ENCODE measurements at places on chromosomes 2 and 18.

DNA sequence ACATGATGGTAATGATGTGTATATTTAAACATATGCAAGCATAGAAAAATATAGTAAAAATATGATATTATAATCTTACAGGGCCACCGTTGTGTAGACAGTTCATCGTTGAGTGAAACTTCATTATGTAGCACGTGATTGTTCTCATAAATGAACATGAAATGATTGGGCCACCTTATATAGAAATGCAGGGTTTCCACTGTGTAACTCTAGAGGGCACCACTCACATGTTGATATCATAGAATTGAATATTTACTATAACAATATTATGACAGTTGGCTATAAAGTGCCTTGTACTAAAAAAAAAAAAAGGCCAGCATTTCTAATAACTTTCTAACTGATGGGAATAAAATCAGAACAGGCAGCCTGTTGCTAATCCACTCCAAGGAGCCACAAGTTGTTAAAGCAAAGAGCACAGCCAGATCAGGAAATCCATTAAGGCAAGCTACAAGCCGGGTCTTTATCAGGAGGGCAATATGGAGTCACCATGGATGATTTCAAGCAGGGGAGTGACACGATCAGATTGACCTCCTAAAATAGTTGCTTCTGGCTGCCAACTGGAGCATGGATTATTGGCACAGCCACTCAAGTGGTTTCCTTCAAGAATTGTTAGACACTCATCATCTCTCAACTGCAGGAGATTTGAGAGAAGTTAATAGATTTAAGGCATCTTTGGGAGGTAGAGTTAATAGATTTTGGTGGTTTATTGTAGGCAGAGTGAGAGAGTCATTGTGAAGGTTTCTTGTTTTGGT, 16.7 kb downstream of the IL1F10 start:
- peak; percentile 14 for DNase-seq

GRCh38 chr2:134401789-134402188, 147.9 kb downstream of the MGAT5 start:
- no peak for DNase-seq

GRCh38 chr2:208827109-208827508, 420.5 kb downstream of the PTH2R start:
- DNase-seq, result no peak

- DNase-seq, result peak; percentile 39
These were observed 26.3 kb downstream of the IRS1 start for GRCh38 chr2:226773291-226773690.

DNA sequence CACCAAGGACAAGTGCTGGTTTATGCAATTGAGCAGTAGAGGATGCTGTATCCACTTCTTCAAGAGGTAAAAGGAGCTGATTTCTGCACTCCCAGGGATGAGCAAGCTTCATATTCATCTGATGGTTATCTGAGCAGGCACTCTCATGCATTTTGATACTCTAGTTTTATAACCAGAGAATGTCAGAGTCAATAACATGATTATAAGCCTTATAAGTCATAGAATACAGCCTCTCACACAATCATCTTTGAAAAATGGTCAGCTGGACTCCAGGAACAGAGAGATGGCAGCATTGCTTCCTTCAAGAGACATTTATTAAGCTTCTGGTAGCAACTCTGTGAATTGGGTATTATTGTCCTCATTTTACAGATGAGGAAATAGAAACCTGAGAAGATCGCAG, 167.1 kb downstream of the SLC8A1 start:
- no peak for DNase-seq

DNA sequence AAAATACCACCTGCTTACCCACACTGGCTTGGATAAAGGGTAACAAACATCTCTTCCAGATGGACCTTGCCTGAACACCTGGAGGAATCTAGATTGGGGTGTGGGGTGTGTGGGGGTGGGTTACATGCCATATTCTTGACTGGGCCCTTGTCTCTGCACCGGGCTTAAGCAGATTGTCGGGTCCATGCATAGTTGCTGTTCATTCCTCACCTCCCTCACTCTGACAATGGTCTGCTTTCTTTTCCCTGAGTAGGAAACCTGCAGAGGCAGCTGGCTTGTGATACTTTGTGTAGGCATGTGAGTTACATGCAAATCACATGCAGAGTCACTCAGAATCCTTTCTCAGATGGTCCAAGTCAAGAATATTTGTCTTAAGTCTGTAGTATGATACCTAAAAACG, 112.8 kb upstream of the GLS start:
- no peak for DNase-seq

DNA sequence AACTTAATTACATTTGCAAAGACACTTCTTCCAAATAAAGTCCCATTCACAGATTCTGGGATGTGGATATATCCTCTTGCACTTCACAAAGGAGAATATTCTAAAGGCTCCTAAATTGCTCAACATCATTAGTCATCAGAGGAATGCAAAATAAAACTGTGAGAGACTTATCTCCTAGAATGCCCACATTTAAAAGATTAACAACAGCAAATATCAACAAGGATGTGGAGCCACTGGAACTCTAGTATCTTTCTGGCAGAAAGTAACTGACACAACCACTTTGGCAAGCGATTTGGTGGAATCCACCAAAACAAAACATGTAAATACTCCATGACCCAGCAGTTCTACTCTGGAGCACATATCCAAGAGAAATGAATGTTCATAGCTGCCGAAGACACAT, 4.6 kb downstream of the NEU2 start:
- DNase-seq, result no peak

DNA sequence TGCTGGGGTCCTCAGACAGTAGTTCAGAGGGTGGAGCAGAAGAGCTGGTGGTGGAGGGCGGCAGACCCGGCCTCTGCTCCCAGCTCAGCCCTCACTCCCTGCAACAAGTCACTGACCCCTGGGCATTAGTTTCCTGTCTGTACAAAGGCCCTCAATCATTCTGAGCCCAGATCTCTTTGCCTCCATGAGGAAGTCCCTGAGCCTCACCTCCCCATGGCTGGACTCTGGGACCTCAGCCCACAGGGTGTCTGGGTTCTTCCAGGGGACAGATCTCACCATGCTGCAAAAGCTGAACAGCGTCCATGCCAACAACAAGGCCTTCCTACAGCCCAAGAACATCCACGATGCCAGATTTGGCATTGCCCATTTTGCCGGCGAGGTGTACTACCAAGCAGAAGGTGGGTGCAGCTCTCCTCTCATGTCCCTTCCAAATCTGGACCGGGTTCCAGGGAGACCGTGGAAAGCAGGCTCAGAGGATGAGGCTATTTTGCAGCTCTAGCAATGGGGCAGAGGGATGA, 49.1 kb downstream of the MYO7B start:
- DNase-seq, result no peak

- no peak for DNase-seq
These were observed 27.5 kb downstream of the CDH20 start for GRCh38 chr18:61360404-61361383.

- DNase-seq, result no peak
These were observed 30.2 kb downstream of the SMAD7 start for GRCh38 chr18:48920408-48921038.

DNA sequence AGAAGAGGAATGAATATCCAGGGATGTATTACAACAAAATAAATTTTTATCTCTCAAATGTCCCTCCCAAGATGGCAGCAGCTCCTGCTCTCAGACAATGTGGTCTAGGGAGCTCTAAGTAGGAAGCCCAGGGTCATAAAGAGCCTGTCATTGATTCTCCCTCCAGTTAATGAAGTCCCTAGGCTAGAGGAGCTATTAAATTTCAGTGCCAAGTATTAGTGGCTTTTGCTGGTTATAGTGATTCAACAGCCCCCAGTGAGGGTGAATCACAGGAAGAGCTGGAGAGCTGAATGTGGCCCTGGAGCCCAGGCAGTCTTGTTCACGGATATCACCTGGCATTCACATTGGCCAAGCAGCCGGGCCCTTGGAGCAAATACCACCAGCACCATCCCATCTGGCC, 109.8 kb upstream of the YPEL5 start:
- DNase-seq, result no peak

DNA sequence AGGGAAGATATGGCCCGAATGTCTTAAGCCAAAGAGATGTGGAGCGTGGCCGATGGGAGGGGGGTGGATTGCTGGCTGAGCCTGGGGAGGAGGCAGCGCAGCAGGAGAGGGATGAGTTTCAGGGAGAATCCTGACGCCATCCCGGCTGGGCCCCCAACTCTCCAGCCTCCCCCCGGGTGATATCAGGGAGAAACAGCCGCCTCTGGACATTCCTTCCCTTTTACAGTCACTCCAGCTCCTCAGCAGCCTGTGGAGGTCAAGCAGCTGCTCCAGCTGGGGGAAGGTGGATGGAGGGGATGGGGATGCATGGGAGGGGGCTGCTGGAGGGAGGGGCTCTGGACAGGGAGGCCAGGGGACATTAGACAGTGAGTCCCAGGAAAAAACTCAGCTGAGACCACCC, 9.5 kb upstream of the DES start:
- no peak for DNase-seq

- peak; percentile 28 for DNase-seq
These were observed 153.8 kb downstream of the MAP2 start for GRCh38 chr2:209577376-209578357.

DNA sequence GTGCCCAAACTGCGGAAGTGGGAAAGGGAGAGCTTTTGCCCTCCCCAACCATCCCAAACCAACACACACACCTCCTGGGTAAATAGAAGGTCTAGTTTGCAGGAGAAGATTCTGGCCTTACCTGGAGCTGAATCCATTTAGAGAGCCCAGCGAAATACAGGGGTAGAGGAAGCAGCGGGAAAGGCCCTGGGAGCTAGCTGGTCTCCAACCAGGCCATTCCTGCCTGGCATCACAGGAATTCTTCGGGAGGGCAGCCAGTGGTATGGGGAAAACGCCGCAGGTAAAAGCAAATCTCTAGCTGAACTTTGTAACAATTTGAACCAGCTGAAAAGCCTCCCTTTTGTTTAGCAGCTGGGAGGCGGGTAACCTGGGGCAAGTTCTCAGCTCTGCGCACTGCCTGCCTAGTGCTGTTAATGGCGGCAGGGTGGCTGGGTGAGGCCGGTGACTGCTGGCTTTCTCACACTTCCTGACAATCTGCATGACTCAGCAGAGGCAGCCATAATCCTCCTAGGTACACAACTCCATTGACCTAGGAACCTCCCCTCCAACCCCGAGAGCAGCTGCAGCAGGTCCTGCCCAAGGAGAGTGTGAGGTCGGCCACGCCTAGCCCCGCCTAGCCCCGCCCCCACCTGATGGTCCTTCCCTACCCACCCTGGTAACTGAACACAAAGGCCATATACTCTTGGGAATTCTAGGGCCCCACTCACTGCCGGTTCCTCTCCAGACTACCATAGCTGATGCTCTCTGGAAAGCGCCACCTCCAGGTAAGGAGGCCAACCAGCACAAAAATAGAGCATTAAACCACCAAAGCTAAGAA, 483.8 kb upstream of the REG3G start:
- DNase-seq, result no peak

- DNase-seq, result no peak
These were observed 50.5 kb downstream of the MAPK4 start for GRCh38 chr18:50610349-50610748.

- no peak for DNase-seq
These were observed 124.5 kb downstream of the CCDC102B start for GRCh38 chr18:68922392-68922791.

DNA sequence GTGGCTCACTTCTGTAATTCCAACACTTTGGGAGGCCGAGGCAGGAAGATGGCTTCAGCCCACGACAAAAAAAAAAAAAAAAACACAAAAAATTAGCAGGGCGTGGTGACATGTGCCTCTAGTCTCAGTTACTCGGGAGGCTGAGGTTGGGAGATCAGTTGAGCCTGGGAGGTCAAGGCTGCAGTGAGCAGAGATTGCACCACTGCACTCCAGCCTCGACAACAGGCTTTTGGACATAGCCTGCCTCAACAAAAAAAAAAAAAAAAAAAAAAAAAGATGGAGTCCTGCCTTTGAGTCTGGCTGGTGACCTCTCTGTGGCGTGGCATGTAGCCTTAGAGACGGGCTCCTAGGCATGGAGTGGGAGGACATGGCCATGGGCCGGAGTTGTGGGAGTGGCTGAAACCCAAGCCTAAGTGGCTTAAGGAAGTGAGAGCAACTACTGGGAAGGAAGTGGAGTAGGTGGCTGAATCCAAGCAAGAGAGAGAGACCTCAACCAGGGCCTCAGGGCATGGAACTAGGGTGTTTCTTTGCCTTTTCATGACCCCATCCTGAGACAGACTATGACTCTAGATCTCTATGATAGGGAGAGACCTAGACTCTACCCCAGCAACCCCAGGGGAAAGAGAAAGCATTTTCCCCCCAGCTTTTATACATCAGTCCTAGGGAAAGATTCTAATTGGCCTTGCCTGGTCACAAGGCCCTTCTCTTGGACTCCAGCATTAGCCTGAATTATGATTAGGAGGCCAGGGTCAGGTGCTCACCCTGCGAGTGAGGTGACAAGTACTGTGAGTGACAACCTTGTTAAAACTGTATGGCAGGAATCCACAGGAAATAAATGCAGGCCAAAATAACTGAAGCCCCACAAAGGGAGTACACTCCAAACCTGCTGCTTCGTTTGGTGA, 34.2 kb downstream of the NPAS2 start:
- no peak for DNase-seq

GRCh38 chr2:239879423-239880084, 145.6 kb downstream of the NDUFA10 start:
- no peak for DNase-seq

DNA sequence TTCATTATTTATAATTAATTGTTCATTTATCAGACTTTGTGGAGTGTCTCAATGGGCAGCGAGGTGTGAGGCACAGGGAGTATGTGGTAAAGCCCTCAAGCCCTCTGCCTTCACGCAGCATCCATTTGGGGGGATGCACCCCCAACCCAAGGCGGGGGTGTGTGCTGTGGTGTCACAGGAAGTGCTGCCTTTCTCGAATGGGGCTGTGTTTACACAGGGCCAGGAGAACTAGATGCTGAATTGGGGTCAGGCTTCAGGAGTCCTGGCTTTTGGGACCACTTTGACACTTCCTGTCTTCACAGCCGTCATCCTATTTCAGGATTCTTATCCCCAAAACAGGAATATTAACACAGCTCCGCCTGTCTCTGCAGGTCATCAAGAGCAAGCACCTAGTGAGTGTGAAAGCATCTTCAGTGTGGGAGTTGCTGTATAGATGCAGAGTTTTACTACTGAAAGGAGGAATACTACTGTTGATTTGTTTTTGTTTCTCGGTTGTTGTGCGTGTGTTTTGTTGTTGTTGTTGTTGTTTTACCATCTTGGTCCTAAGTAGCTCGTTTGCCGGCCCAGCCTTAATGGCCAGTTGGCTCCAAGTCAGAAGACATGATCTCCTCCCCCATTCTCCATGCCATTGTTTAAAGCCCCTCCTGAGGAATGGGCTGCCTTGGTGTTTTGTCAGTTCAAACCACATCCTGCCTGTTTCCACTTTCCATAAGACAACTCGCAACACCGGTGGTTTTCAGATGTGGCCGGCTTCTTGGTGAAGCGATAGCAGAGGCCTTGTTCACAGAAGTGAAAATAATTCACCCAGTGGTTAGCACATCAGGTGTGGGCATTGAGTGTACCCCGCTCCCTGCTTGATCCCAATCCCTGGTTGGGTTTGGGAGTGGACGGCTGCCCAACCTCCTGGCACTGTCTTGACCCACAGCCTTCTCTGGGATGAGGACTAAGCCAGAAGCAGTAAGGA, 221.3 kb downstream of the BCL2 start:
- DNase-seq, result no peak

DNA sequence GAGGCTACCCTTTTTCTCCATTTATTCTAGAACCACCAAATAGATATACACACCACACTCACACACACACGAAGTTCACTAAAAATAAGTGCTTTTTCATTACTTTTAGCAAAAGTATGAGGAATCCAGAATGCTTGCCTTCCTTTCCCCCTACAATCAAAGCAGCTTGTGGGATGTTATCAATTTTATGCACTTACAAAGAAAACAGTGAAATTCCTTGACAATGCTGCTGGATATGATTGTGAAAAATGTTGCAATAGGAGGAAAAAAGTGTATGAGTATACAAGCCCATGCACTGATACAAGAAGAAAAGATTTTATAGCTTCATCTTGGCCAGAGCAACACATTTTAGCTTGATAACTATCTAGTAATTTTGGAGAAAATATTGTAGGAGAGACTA, 269.2 kb downstream of the XIRP2 start:
- no peak for DNase-seq

Data from astrocyte of the spinal cord (primary cell).